ENCODE measurements at places on chromosomes 5 and 9. TPM values are rescaled to one million over a fixed set of nuclear protein-coding genes. Genes with fewer than 3 reads are reported as not detected.

The MEIKIN gene
- total RNA-seq: not detected

The FAXDC2 gene
- total RNA-seq: 25.4 TPM

The PCDHGB2 gene
- 12.5 TPM for total RNA-seq

The CDH6 gene
- not detected for total RNA-seq

The MEGF10 gene
- total RNA-seq: 21.0 TPM

The ASTN2 gene
- 10.9 TPM for total RNA-seq

The IL9 gene
- total RNA-seq: not detected

The ZNF608 gene
- total RNA-seq: 9.0 TPM

The PCDHGA11 gene
- 0.64 TPM for total RNA-seq

The HSDL2 gene
- 43.3 TPM for total RNA-seq

The IFNA2 gene
- total RNA-seq: not detected

The FOXD4L3 gene
- total RNA-seq: not detected

The TLR4 gene
- total RNA-seq: 11.0 TPM

The FGF1 gene
- 5.8 TPM for total RNA-seq

GRCh38 chr5:111972548-111972947, 215.6 kb upstream of the NREP start:
- DNase-seq: no peak

- DNase-seq: no peak
Observed at GRCh38 chr9:87569008-87569509, 71.4 kb downstream of the DAPK1 start.

- DNase-seq: no peak
Observed at GRCh38 chr5:141506381-141507155, 17.7 kb downstream of the PCDHGC5 start.

GRCh38 chr9:19184144-19184917, 46.2 kb upstream of the DENND4C start:
- peak; percentile 97 for DNase-seq

DNA sequence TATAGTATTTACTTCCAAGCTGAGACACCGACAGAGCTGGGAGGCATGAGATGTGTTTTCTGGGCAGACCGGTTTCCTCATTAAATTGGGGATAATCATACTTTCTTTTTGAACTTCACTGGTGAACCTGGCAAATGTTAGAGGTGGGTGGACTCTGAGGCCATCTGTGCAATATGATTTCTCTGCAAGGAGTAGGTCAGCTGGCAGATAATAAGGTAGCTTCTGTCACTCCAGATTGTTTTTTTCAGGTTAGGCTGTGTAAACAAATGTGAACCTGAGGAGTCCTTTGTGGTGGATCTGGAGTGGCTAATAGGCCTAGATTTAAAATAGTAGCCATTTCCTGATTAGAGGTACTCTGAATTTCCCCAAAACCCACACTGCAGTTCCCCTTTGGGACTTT, 75.4 kb upstream of the S1PR3 start:
- no peak for DNase-seq

DNA sequence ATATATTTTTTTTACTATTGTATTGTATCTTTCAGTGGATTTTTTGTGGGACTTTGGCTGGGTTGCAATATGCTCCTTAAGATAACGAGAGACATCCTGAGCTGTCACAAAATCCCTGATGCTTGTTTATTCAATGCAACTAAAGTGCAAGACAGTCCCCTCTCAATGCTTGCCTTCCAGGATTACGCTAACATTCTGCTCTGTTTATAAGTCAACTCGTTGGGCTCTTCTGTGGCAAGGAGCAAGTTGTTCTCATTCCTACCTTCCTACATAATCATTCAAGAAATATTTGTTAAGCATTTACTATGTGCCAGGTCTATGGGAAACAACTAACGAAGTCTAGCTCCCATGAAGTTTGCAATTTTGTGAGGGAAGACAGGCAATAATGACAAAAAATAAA, 40.4 kb downstream of the JAKMIP2 start:
- no peak for DNase-seq

DNA sequence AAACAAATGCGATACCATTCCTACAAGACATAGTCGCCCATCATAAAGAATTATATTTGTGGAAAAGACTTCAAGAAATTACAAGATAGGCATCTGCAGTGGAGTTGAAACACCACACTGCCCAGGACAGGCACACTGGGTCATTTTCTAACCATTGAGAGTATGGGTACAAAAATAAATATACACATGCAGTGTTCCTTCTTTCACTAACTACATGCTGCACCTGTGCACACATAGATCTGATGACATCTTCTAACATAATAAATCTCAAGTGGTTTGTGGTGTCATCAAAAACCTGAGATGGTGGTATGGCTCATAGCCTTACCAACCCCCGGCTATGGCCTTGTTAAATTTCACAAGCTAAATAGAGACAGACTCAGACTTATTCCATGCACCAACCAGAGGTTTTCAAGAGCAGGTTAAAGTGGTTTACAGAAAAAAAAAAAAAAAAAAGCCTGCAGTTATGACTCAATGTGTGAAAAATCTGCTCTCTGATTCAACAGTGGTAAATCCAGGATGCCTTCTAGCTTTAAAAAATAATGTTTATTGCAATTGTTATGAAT, 12.4 kb upstream of the NFIB start:
- peak; percentile 94 for DNase-seq

DNA sequence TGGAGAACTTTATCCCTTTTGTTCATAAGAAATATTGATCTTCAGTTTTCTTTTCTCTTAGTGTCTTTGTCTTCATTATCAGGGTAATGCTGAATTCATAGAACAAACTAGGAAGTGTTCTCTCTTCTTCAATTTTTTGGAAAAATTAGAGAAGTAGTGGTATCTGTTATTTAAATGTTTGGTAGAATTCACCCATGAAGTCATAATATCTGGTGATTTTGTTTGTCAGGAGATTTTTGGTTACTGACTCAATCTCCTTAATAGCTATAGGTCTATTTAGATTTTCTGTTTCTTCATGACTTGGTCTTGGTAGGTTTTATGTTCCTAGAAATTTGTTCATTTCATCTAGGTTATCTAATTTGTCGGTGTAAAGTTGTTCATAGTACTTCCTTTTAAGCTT, 45.4 kb upstream of the STARD4 start:
- DNase-seq: no peak

DNA sequence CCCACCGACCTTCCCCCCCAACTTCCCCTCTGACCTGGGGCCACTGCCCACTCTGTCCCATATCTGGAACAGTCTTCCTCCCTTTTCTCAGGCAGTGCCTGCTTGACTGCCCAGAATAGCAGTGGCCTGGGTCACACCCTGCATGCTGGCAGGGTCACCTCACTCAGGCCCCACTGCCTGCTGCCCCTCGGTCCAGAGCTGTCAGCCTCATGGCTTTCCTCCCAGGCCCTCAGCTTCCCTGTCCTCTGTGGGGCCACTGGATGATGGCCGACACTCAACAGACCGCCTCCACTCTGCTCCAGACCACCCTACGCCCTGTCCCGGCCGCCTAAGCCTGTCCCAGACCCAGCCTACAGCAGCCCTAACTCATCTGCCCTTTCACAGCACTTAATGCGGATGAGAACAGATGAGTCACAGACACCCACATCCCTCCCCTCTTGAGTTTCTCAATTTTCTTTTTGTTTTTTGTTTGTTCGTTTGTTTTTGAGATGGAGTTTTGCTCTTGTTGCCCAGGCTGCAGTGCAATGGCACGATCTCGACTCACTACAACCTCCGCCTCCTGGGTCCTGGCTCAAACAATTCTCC, 5.9 kb downstream of the PNPLA7 start:
- DNase-seq: peak; percentile 65

- DNase-seq: no peak
Observed at GRCh38 chr5:71828291-71829040, 109.4 kb downstream of the CARTPT start.

- peak; percentile 71 for DNase-seq
Observed at GRCh38 chr9:35112257-35113020, 3.2 kb downstream of the ATOSB start.

DNA sequence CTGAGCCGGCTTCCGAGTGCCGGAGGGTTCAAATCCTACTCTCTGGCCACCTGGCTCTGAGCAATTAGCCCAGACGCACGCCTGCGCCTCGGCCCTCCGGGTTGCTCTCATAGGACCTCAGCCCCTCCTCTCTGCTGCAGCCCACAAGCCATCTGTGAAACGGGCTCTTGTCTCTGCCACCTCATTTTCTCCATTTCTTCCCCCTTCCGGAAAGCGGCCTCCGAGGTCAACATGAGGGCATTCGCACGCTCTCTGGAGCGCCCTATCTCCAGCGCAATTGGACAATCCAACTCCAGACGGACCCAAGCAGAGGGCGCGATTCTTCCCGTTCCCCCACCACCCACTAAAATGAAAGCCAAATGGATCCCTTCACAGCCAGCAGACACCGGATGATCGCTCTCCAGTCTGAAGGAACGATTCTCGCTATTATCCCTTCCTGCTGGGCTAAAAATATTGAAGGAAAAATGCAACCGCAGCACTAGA, 41.5 kb downstream of the VAV2 start:
- no peak for DNase-seq

DNA sequence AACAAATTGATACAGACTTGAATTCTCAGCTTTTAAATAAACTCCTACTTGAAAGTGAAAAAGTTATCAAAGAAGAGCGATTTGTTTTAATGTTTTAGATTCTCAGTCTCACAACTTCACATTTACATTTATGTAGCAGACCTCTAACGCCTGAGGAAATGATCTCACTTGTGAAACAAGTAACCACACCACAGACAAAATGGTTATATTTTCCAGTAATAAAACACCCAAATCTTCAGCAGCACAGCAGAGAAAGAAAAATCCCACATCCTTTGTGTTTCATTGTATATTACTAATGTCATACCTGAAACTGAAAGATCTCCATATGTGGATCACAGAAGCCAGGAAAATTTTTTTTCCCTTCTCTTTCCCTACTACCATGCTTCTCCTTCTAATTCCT, 29.8 kb upstream of the GZMA start:
- DNase-seq: no peak

GRCh38 chr5:42228279-42228678, 195.0 kb upstream of the GHR start:
- DNase-seq: no peak

DNA sequence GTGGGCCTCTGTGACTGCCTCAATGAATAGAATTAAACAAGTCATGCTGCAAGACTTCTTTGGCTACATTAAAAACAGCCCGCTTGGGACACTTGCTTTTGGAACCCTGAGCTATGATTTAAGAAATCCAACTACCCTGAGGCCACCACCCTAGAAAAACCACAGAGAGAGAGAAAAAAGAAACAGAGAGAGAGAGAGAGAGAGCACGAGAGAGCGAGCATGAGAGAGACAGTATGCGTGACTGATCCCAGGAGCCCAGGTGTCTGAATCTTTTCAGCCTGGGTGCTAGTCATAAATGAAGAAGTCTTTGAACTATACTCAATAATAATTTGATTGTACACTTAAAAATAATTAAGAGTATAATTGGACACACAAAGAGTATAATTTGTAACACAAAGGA, 123.1 kb upstream of the FREM1 start:
- DNase-seq: no peak

DNA sequence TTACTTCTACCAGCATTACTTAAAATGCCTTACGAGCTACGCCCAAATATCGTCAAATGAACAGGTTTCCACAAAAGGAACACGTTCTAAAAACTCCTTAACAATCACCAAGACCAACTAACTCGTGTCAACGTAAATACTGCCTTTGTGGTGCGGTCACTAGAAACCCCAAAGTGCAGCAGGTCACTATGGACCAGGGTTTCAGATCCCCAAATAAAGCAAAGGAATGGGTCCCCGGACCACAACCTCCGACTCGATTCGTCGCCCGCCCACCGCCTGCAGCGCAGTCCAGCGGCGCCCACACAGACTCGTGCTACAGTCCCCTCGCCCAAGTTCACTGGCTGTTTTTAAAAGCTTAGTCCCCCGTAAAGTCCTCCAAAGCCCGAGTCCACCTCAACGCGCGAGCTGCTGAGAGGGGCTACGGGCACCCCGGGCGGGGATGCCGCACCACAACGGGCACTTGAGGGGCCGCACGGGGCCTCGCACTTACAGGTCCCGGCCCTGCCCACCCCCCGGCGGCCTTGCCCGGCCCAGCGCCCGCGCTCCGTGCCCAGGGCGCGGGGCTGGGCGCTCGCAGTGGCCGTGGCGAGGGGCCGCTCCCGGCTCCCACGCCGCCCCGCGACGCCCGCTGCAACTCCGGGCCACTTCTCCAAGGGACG, 1.1 kb downstream of the NFIB start:
- DNase-seq: peak; percentile 20

GRCh38 chr9:104301755-104302154, 202.3 kb upstream of the OR13F1 start:
- DNase-seq: no peak

GRCh38 chr5:134020188-134020587, 15.4 kb upstream of the VDAC1 start:
- DNase-seq: no peak

DNA sequence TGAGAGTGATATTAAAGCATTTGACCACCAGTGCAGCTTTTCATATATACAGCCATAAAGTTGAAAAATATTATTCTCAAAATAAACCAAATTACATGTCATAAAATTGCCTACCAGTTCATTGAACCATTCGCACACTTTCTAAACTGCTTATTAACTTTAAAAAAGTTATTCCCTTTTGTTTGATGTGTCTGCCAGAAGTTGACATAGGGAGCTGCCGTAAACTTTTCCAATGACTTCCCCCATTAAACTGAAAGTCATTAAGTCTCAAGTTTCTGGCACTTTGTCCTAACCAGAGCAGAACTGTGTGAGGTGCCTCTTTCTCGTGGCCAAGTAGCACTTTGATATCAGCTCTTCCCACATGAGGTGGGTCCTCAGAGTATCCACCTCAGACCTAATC, 582.0 kb upstream of the DMAC1 start:
- no peak for DNase-seq

DNA sequence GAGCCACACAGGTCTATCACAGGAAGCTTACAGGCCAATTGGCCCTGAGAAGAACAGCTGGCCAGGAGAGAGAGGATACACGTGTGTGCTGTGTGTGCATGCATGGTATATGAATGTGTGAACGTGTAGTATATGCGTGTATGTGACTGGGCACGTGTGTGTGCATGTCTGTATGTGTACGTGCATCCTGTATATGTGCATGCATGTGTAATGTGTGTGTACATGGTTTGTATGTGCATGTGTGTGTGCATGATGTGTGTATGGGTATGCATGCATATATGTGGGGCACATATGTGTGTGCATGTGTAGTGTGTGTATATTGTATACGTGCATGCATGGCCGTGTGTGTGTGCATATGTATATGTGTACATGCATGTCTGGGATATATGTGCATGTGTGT, 57.0 kb upstream of the FCN2 start:
- no peak for DNase-seq

- no peak for DNase-seq
Observed at GRCh38 chr9:100474082-100474923, 1.4 kb downstream of the TMEFF1 start.

DNA sequence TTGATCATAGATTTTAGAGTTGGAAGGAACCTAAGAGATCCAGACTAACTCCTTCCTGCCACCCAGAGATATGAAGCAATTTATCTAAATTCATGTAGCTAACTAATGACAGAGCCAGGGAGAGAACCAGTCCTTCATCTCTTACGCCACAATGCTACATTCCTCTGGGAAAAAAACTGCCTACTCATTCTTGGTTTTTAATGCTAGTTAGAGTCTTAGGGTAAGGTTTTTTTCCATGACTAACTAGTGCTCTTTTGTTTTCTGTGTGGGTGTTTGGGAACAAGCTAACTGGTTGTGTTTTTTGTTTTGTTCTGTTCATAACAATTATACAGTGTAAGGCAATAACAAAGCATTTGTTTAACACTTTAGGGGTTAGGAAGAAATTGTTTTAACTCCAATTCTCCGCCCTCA, 52.4 kb downstream of the SLC44A1 start:
- peak; percentile 97 for DNase-seq

Measured in LHCN-M2 (cell line).